ENCODE measurements at places on chromosomes 1 and 21.
A peak's percentile ranks its signal among the peaks of the same experiment; 100 is the strongest.

DNA sequence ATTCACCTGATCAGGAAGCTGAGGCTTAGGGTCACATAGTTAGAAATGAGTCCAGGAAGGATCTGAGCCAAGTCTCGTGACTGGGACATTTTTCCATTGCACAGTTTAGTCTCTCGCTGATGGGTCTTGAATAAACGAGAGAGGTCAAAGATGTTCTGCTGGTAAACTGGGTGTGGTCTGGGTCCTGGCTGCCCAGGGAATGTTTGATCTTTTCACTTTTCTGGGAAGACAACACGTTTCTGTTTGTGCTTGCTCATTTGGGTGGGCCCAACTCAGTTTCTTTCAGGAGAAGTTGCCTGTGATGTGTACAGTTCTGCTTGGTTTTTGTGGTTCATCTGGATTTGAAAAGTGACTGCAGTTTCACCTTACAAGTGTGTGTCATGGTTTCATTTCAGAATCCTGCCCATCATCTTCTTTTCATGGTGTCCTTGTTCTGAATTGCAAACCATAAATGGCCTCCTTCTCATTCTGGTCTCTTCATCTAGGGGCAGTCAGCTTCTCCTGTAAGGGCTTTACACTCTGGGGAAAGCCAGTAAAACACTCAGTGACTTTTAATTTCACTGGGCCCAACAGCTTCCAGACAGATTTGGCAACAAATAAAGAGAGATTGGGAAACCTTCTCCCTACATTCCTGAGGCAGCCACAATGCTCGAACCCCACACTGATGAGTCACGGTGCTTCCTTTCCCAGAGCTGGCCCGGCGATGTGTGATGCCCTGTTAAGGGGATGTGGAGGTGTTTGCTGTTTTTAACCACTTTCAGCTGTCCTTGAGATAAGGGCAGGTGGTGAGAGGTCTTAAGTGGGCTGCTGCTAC lies 7.2 kb upstream of the TACSTD2 start:
- no peak overlapping the region for H3K4me3 ChIP-seq
- H3K27ac ChIP-seq = no peak overlapping the region
- no peak for DNase-seq
- H3K36me3 ChIP-seq = no peaks in the 10 kb centered on the region
- H3K4me1 ChIP-seq = no peaks in the 10 kb centered on the region

- peaks cover 13% of the 10 kb centered on the region for H3K4me1 ChIP-seq
- no peaks in the 10 kb centered on the region for H3K27me3 ChIP-seq
- H3K36me3 ChIP-seq = peaks cover 15% of the 10 kb centered on the region
- peak overlapping the region; percentile 96 for H3K4me3 ChIP-seq
- peak; percentile 35 for DNase-seq
- peak overlapping the region; percentile 88 for H3K27ac ChIP-seq
These were observed 648 bp downstream of the ATP5PF start for GRCh38 chr21:25733859-25734653.

DNA sequence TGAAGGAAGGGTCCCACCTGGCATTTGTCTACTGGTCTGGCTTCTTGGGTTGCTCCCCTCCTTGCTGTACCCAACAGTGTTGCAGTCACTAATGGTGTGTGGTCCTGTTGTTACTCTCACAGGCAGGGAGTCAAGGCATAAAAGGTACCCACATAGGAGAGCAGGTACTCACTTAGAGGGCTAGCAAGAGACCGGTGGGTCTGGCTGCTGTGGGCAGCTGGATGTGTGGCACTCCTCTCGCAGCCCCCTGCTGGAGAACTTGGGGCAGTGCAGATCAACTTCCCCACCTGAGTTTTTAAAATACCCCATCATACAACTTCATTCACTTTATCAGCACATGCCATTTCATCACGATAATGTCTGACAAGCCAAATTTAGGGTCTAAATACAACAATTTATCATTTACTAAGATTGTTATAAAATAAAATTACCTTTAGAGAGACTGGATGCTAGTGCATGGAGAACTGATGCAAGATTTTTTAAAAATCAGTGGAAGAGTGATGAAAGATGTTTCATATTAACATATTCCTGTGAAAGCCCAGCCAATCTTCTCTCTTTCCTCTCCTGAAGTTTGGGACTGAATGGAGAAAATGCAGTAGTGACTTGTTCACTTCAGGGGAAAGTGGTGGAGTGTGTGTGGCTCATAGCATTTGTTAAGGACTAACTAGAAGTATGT lies 42.8 kb downstream of the ACP6 start:
- H3K27me3 ChIP-seq = no peaks in the 10 kb centered on the region
- no peaks in the 10 kb centered on the region for H3K4me1 ChIP-seq
- H3K27ac ChIP-seq = no peak overlapping the region
- peak; percentile 63 for DNase-seq
- H3K4me3 ChIP-seq = no peak overlapping the region

DNA sequence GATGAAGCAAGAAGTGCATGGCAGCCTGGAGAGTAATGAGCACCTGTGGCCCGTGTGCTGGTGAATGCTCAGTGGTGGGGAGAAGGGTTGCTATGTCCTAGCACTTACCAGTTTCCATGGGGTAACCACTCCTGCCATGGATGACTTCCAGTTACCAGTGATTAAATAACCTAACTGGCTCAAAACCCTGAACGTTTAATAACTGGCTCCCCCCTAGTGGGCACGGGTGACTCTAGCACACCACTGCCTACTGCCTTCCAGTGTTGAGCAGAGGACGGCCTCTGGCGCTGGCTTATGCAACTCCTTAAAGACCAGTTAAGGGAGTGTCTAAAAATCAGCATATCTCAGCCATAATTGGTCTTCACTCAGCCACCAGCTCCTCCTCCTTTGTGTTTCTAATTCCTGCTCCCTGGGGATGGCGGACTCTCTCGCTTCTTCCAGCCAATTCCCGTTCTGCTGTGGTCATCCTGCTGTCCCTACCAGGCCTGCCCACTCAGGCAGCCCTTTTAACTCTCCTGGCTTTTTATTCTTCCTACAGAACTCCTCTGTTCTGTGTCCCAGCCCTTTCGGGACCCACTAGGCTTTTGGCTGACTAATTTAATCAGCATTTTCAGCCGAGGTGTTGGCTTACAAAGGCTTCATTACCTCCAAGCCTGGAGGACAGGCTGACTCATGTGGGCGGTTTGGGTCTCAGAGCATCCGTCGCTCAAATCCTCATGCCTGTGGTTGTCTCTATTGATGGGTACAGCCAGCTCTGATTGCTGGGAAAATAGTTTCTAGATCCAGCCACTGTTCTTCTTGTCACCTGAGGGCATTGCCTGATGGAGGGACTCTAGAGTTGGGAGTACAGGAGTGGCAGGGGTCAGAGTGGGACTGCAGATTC lies 332.4 kb downstream of the CAMTA1 start:
- no peak for DNase-seq
- H3K4me3 ChIP-seq = no peak overlapping the region
- no peak overlapping the region for H3K27ac ChIP-seq
- no peaks in the 10 kb centered on the region for H3K36me3 ChIP-seq

DNA sequence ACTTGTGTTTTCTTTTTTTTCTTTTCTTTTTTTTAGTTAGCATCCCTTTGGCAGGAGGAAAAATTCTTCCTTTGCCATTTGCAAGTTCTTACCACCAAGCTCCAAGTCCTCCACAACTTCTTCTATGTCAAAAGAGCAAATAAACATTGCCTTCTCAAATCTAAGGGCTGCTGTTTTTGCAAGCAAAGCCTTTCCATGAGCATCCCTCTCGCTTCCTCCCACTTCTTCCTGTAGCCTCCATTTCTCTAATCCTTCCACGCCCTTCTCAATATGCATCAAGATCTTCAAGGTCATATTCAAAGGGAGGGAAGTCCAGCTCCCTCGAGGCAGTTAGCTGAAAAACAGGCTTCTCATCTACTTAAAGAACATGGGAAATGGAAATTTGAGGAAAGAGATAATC lies 147.1 kb downstream of the ADSS2 start:
- no peaks in the 10 kb centered on the region for H3K27me3 ChIP-seq
- H3K4me1 ChIP-seq = no peaks in the 10 kb centered on the region
- H3K27ac ChIP-seq = no peak overlapping the region
- H3K4me3 ChIP-seq = no peak overlapping the region
- no peaks in the 10 kb centered on the region for H3K36me3 ChIP-seq
- no peak for DNase-seq

- DNase-seq = no peak
- peaks cover 9% of the 10 kb centered on the region for H3K4me1 ChIP-seq
- H3K27ac ChIP-seq = no peak overlapping the region
- no peaks in the 10 kb centered on the region for H3K36me3 ChIP-seq
- H3K4me3 ChIP-seq = no peak overlapping the region
These were observed 18.0 kb upstream of the RCSD1 start for GRCh38 chr1:167611983-167612382.

GRCh38 chr21:24561291-24561690 lies 1046.0 kb downstream of the MRPL39 start:
- H3K27ac ChIP-seq = no peak overlapping the region
- no peaks in the 10 kb centered on the region for H3K27me3 ChIP-seq
- no peak overlapping the region for H3K4me3 ChIP-seq
- no peak for DNase-seq
- no peaks in the 10 kb centered on the region for H3K4me1 ChIP-seq
- no peaks in the 10 kb centered on the region for H3K36me3 ChIP-seq

- H3K4me1 ChIP-seq = no peaks in the 10 kb centered on the region
- no peak overlapping the region for H3K27ac ChIP-seq
- no peak overlapping the region for H3K4me3 ChIP-seq
- no peaks in the 10 kb centered on the region for H3K27me3 ChIP-seq
These were observed 589.4 kb downstream of the PLPP3 start for GRCh38 chr1:55990007-55990406.

- no peaks in the 10 kb centered on the region for H3K36me3 ChIP-seq
- no peaks in the 10 kb centered on the region for H3K4me1 ChIP-seq
- no peak overlapping the region for H3K4me3 ChIP-seq
These were observed 216.6 kb upstream of the B3GALT2 start for GRCh38 chr1:193402977-193403376.

DNA sequence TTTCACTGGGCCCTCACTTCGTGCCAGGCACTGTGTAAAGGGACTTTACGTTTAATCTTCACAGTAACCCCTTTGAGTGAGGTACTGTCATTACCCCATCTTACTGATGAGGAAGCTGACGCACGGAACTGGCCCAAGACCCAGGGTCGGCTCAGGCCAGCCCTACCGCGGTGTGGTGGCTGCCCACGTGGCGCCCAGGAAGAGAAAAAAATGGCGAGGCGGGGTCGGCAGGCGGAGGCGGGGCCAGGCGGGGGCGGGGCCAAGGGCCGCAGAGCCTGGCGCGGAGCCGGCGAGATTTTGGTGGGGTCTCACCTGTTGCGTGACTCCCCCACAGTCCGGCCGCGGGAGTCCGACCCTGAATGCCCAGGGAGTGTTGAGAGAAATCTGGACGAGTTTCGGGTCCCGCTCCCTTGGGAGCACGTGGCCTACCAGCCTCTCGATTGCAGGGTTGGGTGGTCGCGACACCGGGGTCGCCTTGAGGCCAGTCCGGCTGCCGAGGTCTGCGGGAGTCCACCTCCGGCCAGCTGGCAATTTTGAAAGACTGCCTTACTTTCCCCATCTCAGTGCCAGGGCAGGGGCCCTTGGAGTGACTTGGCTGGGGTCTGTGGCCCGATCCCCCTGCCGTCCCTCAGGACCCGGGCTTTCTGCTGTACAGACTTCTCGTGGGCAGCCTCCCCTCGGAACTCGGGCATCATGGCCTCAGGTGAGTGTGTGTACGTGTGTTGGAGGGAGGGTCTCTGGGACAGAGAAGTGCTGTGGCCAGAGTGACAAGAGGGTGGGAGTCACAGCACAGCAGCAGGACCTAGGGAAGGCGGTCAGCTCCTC lies at the start of the genes AMPD2 and GNAT2:
AMPD2 (plus strand) TSS at position 262 of the 825 bp plus-strand sequence. CDS start 1,339 bp downstream, outside the sequence.
GNAT2 (minus strand) TSS at position 41 of the 825 bp plus-strand sequence. CDS start 6,746 bp downstream, outside the sequence.
- H3K4me1 ChIP-seq = peaks cover 42% of the 10 kb centered on the region
- peak within 1 kb of the TSS; percentile 90 for H3K27ac ChIP-seq
- peak within 1 kb of the TSS; percentile 78 for H3K4me3 ChIP-seq
- no peaks in the 10 kb centered on the region for H3K27me3 ChIP-seq
- H3K36me3 ChIP-seq = no peaks in the 10 kb centered on the region
- peak; percentile 59 for DNase-seq

GRCh38 chr1:17420391-17420918 lies 19.0 kb downstream of the RCC2 start:
- no peaks in the 10 kb centered on the region for H3K27me3 ChIP-seq
- H3K36me3 ChIP-seq = peaks cover 85% of the 10 kb centered on the region
- no peak for DNase-seq
- no peak overlapping the region for H3K4me3 ChIP-seq
- no peaks in the 10 kb centered on the region for H3K4me1 ChIP-seq
- no peak overlapping the region for H3K27ac ChIP-seq

- no peak for DNase-seq
- H3K4me3 ChIP-seq = no peak overlapping the region
- no peaks in the 10 kb centered on the region for H3K36me3 ChIP-seq
- H3K27me3 ChIP-seq = no peaks in the 10 kb centered on the region
- peaks cover 19% of the 10 kb centered on the region for H3K4me1 ChIP-seq
- no peak overlapping the region for H3K27ac ChIP-seq
These were observed 7.4 kb downstream of the STX6 start for GRCh38 chr1:181015251-181015615.

DNA sequence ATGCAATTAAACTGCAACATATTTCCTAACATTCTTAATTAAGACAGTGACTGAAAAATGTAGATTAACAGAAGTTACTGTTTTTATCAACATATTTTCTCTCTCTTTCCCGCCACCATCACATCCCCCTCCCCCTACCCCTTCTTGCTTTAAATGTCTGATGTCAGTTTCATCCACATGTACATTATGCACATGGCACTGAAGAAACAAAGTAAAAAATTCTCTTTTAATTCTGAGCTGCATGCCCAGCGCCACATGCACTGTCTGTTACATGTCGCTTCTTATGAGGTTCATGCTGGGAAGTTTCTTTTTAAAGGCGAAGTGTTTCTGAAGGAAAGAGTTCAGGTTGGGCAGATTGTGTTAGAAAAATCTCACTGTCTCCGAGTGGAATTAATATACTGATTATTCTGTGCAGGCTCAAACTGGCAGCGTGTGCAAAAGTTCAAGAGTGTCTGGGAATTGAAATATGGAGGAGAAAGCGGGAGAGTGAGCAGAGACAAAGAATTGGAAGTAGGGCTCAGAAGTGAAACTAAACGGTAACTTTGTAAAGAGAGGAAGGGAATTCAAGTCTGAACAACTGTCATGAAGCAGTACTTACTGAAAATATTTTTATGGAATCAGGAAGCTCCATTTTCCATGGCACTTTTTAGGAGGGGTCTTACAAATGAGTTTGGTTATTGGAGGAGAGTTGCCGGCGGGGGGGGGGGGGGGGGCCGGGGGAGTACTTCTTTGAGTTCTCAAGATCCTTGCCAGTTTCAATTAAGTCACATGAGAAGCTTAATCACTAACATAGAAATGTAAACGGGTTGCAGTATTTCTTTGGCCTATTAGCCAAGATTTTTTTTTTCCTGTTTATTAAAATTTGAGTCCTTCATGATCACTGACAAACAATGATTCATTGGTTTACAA lies 217.6 kb downstream of the SDCCAG8 start:
- no peak overlapping the region for H3K27ac ChIP-seq
- no peaks in the 10 kb centered on the region for H3K27me3 ChIP-seq
- H3K4me1 ChIP-seq = no peaks in the 10 kb centered on the region
- H3K36me3 ChIP-seq = no peaks in the 10 kb centered on the region

- no peaks in the 10 kb centered on the region for H3K27me3 ChIP-seq
- H3K36me3 ChIP-seq = peaks cover 10% of the 10 kb centered on the region
- peaks cover 22% of the 10 kb centered on the region for H3K4me1 ChIP-seq
- no peak for DNase-seq
These were observed 1.2 kb downstream of the ELOVL1 start for GRCh38 chr1:43366601-43367025.

GRCh38 chr1:216898801-216899200 lies 175.6 kb upstream of the ESRRG start:
- DNase-seq = no peak
- no peaks in the 10 kb centered on the region for H3K4me1 ChIP-seq
- no peak overlapping the region for H3K27ac ChIP-seq
- H3K36me3 ChIP-seq = no peaks in the 10 kb centered on the region

All from naive thymus-derived CD4-positive, alpha-beta T cell (primary cell).